ENCODE measurements at places on chromosomes 7 and 10. TPM values are rescaled to one million over a fixed set of nuclear protein-coding genes. Genes with fewer than 3 reads are reported as not detected.

Gene CYP3A4
- 12.9 TPM for polyA plus RNA-seq

Gene PHKG1
- polyA plus RNA-seq = 20.5 TPM

Gene RARRES2
- 65.9 TPM for polyA plus RNA-seq

Gene RADIL
- polyA plus RNA-seq = 0.25 TPM

Gene ZNF467
- 5.7 TPM for polyA plus RNA-seq

Gene PILRA
- polyA plus RNA-seq = 10.6 TPM

Gene APBB1IP
- 0.82 TPM for polyA plus RNA-seq

Gene ZNF488
- polyA plus RNA-seq = 0.20 TPM

Gene MSMB
- not detected for polyA plus RNA-seq

Gene EDRF1
- polyA plus RNA-seq = 7.5 TPM

Gene MKLN1
- 18.3 TPM for polyA plus RNA-seq

Gene GALNT17
- polyA plus RNA-seq = 1.3 TPM

Gene FAM25G
- not detected for polyA plus RNA-seq

Gene CISD1
- 33.7 TPM for polyA plus RNA-seq
